ENCODE measurements at places on chromosomes 6 and 20.

DNA sequence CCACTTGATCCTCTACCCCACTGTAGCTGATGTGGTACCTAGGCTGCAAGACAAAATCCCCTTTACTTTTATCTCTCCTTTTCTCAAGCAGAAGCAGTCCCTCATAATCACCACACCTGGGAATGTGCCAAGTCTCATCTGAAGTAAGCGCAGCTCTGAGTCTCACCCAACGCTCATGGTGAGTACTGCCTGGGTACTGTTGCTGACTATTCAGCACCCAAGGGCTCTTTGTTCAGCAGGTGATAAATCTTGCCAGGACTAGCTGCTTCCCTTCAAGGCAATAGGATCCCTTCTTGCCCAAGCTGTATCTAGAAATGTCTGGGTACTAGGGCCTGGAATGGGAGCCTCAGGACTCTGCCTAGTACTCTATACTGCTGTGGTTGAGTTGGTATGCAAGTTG, 70.9 kb downstream of the GCLC start:
- DNase-seq, result no peak

- DNase-seq, result no peak
These were observed 106.5 kb upstream of the TRAF3IP2 start for GRCh38 chr6:111711984-111712752.

DNA sequence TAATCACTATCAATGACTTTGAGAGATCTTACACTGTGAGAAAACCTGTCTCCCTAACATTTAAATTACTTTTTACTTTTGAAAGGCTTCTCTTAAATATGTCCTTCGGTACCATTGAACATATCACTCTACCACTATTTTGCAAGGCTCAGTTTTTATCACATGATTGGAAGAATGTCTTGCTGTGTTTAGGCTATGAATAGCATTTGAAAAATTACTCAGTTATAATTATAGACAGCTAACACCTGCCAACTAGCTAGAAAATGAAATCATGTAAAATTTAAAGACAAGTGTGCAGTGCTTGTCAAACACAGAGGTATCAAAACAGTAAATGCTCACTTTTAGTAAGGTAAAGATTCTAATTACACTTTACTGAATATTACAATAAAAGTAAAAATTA, 11.0 kb downstream of the SESN1 start:
- no peak for DNase-seq

DNA sequence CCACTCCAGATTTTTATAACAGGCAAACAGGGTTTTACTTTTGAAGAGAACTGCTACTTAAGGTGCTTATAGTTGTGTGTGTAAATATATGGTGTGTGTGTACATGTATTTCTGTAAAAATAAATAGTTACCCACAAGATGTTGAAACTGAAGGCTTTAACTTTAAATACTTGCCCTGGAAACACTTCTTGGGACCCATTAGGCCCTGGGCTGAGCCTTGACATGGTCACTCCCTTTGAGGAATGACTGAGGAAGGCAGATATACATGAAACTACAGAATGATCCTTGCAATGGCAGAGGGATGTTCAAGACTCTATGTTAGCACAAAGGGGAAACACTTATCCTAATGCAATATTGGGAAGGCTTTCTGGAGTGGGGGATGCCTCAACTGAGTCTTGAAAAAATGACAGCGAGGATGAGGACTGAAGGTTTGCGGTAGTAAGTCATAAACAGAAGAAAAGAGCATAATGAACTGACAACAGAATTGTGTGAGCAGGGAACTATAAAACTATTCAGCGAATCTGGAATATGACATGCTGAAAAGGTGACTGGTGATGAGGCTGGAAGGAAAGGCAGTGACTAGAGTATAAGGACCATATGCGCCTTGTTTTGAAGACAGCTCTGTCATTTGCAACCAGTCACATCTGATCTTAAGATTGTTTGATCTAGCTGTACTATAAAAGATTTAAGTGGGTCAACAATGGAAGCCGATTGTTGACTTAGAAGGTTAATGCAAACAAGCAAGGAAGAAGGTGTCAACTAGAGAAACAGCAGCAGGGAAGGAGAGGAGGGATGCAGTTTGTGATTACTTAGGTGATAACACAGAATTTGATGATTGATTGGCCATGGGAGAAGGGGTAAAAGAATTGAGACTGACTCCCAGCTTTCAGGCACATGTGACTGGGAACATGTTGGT, 64.4 kb upstream of the COL21A1 start:
- DNase-seq, result no peak

DNA sequence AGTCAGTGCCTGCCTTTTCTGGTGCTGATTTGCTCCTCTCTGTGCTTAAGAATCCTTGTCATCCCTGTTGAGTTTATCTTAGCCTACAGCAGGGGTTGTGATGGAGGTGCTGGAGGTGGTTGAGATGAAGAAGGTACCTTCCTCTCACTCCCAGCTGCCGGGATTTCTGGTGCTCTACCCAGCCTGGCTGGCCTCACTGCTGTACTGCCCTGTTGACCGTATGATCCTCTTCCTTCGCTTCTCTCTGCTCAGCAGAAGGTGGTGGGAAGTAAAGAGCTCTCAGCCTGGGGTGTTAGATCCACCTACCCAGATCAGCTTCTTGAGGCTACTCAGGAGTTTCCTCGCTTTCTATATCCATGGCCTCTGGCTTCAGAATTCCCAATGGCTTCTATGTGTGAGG, 101.0 kb upstream of the NXT1 start:
- no peak for DNase-seq

DNA sequence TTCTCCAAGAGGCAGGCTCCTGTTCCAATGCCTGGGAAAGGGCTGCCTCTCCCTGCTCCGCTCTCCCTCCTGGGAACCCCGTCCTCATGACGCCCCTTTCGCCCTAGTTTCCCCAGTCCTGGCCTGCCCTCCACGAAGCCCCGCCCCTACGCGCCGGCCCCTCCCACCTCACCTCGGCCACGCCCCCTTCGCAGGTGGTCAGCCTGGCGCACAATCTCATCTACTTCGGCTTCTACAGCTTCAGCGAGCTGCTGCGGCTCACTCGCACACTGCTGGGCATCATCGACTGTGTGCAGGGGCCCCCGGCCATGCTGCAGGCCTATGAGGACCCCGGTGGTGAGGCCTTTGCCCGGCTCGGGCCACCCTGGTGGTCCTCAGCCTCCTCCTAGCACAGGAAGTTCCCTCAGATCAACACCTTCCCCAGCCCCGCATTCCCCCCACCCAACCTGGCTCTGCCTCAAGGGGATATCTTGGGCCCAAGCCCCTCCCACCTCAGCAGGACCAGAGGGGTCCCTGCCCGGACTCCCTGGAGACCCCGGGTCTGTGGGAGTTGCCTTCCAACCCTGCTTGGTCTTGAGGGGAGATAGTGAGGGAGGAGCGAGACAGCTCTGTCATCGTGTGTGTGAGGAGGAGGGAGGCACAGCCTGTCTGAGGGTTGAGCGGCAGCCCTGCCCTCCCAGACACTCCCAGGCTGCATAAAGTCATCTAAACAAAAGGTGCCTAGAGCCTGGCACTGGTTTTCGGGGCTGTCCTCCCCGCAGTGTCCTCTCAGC, 40.3 kb downstream of the UQCC2 start:
- no peak for DNase-seq

GRCh38 chr6:89068695-89069094, 11.9 kb upstream of the PNRC1 start:
- DNase-seq, result no peak

- no peak for DNase-seq
These were observed 272.8 kb upstream of the AGPAT4 start for GRCh38 chr6:161546632-161547031.

DNA sequence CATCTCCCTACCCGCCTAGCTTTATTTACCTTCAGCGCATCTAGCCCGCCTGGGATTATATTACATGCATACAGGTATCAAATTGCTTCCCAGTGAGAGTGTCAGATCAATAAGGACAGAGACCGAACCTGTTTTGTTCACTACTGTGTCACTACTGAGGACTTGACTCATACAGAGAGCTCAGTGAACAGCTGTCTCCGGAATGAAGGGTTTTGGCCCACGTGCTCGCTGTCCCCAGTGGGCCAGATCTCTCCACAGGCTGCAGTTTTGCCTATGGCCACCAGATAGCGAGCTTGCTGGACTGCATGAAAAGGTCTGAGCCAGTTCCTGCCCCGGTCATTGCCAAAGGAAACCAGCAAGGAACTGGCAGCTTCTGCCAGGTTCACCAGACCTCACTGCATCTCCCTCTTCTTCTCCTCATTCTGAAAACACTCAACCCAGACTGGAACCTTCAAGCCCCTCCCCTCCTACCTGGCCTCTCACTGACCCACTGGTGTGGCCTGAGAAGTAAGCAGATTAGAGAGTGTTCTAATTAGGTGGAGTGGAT, 150.8 kb downstream of the ZMYND8 start:
- peak; percentile 21 for DNase-seq

DNA sequence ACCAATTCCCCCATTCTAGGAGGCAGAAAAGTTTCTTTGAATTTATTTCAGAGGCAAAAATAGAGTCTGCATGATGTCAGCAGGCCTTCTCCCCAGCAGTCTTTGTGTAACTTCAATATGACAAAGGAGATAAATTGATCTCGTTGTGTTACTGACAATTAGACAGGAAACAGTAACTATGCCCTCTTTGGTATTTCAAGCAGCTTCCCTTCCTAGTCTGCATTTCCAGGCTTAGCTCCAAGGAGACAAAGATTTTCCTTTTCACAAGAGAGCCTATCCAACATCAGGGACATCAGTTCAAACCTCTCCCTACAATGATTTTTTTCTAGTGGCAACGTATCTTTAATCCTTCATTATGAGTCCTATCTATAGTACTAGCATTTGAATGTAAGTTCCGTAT, 245.9 kb upstream of the HSF2 start:
- DNase-seq, result no peak

DNA sequence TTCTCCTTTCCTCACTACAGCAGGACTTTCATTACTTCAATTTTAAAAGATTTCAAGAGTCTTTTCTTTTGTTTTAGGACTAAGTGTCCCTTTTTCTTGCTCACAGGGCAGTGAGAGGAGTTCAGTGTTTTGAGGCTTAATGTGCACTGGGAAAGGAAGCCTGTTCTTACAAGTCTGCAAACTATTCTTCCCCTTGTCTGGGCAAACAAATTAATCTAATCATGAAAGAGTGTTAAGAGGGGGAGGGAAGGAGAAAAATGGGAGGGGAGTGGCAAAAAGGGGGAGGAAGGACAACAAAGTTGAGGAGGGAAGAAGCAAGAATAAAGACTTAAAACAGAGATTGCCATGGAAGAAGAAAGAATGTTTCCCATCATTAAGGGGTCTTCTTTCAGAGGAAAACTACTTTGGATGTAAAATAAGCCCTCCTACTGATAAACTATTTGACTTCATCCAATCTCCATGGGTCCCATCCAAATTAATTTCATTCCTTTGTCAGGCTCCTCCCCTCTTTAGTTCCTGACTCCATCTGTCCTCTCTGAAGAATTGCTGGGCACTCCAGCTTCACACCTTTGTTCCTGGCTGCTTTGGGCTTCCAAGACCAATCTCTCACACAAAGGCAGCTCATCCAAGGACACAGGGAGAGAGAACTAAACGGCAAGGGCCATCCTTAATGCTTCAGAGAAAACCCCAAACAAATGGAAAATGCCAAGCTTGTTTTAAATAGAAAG, 244.5 kb downstream of the TPBG start:
- no peak for DNase-seq

GRCh38 chr6:157449610-157450009, 68.6 kb downstream of the ZDHHC14 start:
- peak; percentile 21 for DNase-seq

- no peak for DNase-seq
These were observed 173.5 kb downstream of the LMBRD1 start for GRCh38 chr6:69623357-69623756.

DNA sequence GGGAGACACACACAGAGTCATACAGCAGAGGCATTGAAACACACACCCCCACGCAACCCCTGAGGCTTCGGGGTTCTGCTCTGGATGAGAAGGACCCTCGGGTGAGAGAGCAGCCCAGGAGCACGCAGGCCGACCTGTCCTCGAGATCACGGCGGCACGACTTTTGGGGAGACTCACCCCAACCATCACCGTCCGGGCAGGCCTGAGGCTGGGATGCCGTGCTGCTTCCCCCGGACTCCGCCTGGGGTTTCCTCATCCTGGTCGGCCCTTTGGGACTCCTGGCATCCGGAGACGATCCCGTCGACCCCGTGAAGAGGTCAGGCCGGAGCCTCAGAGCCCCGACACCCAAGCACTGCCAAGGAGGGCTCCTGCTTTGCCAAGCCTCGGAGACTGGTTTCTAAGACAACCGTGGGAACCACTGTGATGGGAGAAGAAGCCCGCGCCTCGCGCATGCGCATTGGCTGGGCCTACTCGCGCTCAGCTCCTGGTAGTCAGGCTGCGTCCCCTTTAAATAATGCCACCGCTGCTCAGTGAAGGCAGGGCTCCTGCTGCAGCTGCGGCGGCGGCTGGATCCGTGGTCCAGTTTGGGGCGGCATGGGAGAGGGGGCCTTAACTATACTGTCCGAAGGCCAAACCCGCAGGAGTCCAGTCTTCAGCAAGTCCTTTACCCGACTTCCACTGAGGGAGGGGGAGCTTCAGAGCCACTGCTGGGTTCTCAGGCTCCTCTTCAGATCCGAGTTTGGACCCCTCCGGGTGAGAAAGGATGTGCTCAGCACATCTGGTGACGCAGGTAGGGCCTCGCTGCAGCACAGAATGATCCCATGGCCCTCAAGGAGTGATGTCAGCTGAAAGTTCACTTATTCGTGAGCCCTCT, 171.4 kb upstream of the ZNF337 start:
- DNase-seq, result no peak

GRCh38 chr6:135861189-135861588, 9.7 kb downstream of the PDE7B start:
- DNase-seq, result no peak

DNA sequence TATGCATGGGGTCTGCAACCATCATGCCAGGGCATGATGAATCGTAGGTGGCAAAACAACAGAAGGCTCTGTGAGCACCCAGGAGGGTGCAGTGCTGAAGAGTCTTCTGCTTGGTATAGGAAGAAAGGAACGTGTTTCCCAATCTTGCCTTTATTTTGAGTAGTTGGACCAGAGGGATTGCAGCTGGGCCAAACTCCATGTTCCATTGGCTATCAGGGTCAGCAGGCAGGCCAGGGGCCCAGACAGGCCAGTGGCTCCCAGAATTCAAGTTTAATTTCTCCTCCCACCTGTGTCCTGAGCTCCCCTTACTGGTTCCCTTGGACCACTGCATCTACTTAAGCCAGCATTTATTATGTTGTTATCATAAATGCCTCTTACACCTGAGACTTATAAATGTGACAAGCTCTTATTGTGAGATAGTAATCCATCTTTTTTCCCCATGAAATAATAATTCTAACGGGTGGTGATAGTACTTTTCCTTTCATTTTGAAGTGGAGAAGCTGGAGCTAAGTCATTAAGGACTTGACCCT, 918 bp upstream of the TRIM38 start:
- DNase-seq, result no peak

DNA sequence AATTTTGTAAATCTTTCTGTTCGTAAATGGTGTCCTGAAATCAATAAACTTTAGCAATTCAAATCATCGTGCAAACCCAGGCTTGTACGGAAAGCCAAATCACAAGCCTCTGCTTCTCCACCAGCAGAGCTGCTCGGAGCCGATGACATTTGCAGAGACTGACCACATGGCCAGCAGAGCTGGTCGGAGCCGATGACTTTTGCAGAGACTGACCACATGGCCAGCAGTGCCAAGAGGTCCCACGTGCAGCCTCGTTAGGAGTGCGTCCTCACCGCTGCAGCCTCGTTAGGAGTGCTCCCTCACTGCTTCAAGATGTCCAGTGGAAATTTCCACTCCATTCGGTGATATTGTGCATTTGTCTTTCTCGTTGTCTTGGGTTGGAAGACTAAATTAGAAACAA, 28.5 kb downstream of the SMOC2 start:
- DNase-seq, result no peak

GRCh38 chr6:107185391-107185970, 70.2 kb upstream of the BEND3 start:
- no peak for DNase-seq

GRCh38 chr6:147418523-147418922, 90.0 kb upstream of the SAMD5 start:
- no peak for DNase-seq
